T1000 (cell line): ENCODE measurements at places on chromosomes 13 and 19.

DNA sequence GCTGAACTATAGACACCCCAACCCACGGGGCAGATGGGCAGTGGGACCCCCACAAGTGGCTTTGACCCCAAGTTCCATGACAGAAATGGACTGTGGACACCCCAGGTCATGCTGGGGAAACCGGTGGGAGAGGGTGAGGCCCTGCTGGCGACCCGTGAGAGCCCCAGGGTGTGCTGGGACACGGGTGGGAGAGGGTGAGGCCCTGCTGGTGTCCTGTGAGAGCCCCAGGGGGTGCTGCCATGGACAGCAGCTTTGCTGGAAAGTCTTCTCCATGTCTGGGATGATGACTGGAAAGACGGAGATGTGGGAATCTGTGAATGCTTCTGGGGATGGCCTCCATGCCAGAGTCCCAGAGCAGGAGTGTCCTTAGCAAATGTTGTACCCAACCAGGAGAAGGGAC is 148.4 kb downstream of the URI1 start:
- no peak for DNase-seq

DNA sequence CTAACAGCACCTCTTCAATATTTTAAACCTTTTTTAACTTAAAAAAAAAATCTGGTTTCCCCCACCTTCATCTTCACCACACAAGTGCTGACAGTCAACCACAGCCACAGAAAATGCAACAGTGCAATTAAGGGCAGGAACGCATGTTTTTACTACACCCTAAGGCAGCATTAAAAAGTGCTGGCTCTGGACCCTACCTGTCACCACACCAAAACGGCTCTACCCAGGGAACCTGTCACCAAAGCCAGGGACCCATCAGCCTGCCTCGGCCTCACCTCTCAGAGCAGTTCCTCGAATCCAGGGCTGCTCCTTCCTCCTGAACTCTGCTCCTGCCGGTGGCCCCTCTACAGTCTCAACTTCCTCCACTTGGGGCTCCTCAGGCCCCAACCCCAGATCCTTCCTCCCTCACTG is 22.5 kb upstream of the SLC35E1 start:
- no peak for DNase-seq

DNA sequence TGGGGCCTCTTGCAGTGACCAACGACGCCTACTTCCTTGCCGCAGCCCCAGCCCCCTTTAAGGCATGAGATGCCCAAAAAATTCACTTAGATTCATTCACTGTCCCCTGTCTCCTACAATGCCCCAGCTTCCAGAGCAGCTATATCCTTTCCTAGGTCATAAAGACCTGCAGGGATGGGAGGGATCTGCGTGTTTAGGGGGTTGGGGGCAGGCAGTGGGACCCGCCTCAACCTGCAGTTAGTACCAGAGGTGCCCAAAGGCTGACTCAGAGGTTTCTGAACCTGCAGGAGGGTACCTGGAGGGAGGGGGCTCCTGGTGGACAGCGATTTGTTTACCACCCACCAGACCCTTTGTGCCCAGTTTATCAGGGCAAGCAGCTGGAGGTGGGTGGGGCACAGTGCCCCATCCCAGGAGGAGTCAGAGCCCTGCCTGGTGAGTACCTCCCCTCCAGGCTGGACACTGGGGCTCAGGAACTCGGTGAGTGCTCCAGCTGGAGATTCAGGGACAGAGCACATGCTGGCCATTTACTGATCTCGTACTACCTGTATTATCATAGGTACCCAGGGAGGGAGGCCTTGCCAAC is 10.1 kb downstream of the RPS28 start:
- DNase-seq = no peak

GRCh38 chr19:56595548-56595899 is 422 bp downstream of the ZNF71 start:
- DNase-seq = no peak

DNA sequence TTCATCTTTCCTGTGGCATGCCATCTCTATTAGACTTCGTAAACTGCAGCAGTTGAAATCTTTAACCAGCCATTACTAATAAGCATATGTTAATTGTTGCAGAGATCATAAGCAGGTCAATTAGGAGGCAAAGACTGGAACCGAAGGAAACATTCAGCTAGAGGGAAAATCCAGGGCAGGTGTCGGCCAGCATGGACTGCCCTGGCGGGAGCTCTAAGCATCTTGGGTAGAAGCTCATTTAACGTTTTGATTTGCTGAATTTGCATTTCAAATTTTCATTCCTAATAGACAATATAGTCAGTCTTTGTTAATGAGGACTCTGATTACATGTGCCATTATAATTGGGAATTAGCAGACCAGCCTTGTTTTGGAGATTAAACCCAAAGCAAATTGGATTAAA is 238.6 kb downstream of the POU4F1 start:
- no peak for DNase-seq

DNA sequence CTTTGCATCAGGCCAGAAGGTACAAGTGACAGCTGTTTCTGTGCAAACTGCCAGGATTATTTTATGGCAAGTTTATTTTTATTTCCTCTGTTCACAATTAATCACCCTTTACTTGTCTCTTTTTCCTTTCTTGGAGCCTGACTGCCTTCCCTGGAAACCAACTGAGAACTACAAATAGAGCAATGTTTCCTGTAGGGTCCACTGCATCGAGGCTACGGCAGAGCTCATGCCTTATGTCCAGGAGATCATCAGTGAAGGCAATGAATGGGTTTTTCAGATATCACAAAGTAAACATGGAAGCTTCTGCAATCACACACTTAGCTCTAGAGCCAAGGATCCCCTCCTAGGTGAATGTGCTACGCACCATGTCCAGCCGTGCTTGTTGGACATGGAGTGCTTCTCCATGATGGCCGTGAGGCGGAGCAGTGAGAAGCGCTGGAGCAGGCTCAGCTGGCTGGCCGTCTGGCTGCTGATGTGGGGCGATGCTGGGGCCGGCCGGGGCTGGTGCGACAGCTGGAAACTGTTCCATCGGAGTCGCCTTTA is 110.9 kb downstream of the KL start:
- DNase-seq = no peak

DNA sequence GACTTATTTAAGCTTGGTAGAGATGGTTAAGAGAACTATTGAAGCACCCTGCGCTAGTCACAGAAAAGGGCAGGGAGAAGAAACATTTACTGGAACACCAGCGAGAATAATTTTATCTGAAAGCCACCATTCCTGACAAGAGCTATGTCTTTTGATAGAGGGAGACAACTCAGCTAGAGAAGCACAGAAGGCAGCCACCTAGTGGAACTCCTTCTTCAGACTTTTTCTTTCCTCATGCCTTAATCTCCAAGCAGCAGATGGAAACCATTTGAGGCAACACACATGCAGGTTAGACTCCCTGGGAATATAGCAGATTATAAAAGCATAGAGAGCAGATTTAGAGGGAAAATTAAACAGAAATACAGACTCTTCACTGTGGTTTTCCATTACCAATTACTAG is 813.4 kb downstream of the SLITRK6 start:
- no peak for DNase-seq

- no peak for DNase-seq
These were observed 25.6 kb downstream of the MAST3 start for GRCh38 chr19:18122860-18123795.
